ENCODE measurements at places on chromosomes 4 and X.

DNA sequence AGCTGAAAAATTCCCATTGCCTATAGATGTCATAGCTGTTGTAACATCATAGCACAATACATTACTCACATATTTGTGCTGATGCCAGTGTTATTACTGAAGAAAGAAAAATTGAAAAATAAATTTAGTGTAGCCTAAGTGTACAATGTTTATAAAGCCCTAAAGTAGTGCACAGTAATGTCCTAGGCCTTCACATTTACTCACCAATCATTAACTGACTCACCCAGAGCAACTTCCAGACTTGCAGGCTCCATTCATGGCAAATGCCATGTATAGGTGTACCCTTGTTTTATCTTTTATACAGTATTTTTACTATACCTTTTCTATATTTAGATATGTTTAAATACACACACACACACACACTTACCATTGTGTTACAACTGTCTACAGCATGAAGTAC lies 265.4 kb upstream of the MAGEB18 start:
- DNase-seq, result no peak

- no peak for DNase-seq
These were observed 18.4 kb downstream of the IL21 start for GRCh38 chr4:122602277-122603142.

GRCh38 chr4:30495651-30496310 lies 224.4 kb upstream of the PCDH7 start:
- no peak for DNase-seq

DNA sequence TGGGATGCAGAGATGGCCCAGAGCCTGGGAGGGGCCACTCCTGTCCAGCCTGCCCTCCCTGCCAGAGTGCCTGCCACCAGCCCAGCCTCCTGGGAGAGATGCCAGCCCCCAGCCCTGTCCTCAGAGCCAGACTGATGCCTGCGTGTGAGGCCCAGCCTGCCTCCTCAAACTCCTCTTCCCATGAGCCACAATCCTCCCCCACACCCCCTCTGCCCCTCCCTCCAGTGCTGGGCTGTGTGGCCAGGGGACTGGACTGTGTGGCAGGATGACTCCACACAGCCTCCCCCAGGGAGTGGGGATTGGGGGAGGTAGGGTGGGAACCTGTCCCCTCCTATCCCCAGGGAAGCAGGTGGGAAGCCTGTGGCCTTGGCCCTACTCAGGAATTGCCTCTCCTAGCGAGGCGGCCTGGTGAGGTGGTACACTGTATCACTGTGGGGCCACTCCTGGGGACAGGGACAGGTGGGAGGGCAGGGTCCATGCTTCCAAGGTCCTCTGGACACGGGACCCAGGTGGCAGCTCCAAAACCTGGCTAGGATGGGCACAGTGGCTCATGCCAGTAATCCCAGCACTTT lies 4.3 kb upstream of the SH3BP2 start:
- DNase-seq, result no peak

- DNase-seq, result no peak
These were observed 13.9 kb downstream of the FNIP2 start for GRCh38 chr4:158782551-158783360.

- DNase-seq, result no peak
These were observed 1.7 kb downstream of the TSPAN7 start for GRCh38 chrX:38563030-38563429.

- no peak for DNase-seq
These were observed 83.1 kb upstream of the GYPA start for GRCh38 chr4:144223661-144224060.

DNA sequence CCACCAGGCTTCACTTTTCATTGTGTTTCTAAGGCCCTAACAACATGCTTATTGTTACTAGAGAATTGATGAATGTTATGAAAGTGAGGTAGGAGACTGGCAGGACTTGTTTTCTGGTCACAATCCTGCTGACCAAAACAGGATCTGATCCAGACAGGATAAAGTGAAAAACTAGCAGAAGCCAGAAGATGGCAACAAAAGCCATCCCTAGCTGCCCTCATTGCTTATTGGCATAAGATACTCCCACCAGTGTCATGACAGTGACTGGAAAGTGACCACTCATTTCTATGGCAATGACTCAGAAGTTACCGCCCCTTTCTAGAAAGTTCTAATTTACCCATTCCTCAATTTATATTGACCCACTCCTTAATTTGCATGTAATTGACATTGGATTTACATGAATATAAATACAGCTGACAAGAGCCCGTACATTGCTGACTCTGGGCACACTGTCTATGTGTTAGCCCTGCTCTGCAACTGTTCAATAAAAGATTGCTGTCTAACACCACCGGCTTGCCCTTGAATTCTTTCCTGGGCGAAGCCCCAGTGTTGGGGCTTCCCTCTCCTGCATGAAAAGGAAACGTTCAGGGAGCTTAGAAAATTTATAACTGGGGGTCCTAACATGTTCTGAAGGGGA lies 30.0 kb upstream of the FGG start:
- DNase-seq, result no peak

DNA sequence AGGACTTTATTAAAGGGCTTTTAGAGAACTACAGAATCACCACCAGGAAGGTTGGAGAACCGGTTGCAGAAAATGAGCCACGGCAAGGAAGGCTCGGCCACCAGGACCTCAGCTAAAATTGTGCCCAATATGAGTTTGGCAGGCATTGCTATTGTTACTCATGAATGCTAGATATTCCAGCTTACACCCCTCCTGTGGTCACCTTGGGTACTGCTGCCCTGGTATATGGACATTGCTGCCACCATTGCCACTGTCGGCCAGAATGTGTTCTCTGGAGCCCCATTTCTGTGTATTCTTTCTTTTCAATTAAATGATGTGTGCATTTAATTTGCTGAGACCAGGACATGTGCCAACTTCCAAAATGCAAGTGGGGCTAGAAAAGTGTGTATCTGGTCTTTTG lies 626.7 kb upstream of the BOD1L1 start:
- DNase-seq, result peak; percentile 46

DNA sequence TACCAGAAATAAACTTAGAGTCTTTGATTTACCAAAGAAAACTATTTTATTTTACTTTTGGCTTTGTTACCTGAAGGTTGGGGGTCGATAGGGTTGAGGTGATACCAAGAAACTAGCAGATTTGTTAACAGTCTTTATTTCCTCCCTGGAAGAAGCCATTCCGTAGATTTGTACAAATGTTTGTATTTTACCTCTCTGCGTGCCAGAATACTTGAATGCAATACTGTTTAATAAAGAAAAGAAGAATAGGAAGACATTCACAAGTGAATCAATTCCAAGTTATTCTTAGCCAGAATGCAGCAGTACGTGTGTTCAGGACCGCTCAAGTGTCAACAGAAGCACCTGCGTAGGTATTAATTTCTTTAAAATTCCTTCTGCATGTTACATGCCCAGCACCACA lies 260.3 kb upstream of the TENM3 start:
- no peak for DNase-seq

- no peak for DNase-seq
These were observed 18.7 kb downstream of the MGST2 start for GRCh38 chr4:139684351-139684750.

GRCh38 chr4:8315435-8316250 lies 46.1 kb downstream of the HTRA3 start:
- DNase-seq, result peak; percentile 67

GRCh38 chr4:186981161-186981560 lies 257.5 kb upstream of the FAT1 start:
- no peak for DNase-seq

- DNase-seq, result no peak
These were observed 39.3 kb downstream of the RTL3 start for GRCh38 chrX:78619834-78620233.

GRCh38 chrX:4240541-4241194 lies 527.2 kb upstream of the PRKX start:
- DNase-seq, result no peak

- DNase-seq, result no peak
These were observed 267.1 kb upstream of the ETNPPL start for GRCh38 chr4:109029987-109030386.

- DNase-seq, result no peak
These were observed 448 bp upstream of the SCFD2 start for GRCh38 chr4:53366301-53366716.

GRCh38 chrX:151879856-151880255 lies 32.8 kb upstream of the MAGEA4 start:
- DNase-seq, result no peak

GRCh38 chr4:98540803-98541202 lies 117.6 kb downstream of the TSPAN5 start:
- no peak for DNase-seq

DNA sequence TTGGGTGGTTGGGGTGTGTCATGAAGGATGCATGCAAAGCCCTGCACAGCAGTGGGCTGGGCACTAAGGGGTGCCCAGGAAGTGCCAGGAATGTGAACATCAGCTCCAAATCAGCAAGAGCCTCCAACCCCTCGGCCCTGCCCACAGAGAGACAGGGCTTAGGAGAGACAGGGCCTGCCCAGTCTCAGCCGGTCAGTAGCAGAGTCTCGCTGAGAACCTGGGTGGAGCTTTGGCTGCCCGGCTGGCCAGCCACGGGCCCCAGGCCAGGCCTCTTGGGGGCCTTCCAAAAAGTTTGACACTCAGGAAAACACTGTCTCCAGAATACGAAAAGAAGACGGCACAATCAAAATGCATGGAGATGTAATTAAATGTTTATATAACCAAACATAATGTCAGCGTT lies 4.3 kb upstream of the MXD4 start:
- DNase-seq, result no peak

GRCh38 chrX:19063030-19063429 lies 59.2 kb downstream of the ADGRG2 start:
- no peak for DNase-seq

DNA sequence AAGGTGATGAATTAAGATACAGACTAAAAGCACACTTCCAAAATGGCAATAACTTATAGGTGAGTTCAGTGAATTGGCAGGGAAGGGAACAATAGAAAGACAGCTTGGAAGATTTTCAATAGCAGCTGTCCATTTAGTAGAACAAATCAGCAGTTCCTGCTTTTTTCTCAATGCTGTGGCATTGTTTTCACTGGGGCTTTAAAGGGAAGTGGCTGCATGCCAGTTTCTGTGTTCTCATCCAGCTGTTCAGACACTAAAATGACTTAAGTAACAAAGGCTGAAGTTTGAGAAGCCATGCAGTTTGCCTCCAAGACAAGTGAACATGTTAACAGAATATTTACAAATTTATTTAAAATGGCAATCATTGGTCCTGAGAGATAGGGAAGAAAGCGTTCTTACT lies 291.9 kb downstream of the FAM47A start:
- DNase-seq, result no peak

GRCh38 chrX:100417681-100418080 lies 7.6 kb upstream of the PCDH19 start:
- DNase-seq, result no peak

DNA sequence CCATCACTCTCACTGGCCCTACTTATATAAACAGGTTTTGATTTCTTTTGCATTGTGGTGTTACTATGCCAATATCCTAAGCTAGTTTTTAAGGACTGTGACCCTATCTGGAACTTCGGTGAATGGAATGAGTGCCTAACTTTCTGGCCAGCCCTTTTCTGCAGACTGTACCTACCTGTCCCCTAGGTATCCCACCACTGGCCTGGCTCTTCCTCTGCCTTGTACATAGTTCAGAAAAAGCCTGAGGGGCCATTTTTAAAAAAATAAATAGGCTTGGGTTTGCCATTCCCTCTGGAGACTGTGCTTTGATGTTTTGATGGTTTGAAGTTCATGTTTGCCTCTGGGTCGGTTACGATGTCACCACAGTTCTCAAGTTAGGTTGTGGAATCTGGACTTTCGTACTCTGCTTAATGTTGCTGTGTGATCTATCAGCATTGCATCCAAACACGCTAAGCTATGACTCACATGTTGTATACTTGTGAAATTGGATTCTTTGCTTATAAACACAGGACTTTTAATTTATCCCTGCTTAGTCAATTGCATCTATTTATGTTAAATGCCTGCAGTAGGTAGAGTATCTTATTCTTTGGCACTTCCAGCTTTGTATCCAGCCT lies 182.0 kb downstream of the ANKRD50 start:
- DNase-seq, result no peak

GRCh38 chr4:113524505-113525186 lies 236.9 kb downstream of the CAMK2D start:
- DNase-seq, result no peak

GRCh38 chr4:89290727-89291516 lies 16.7 kb downstream of the GPRIN3 start:
- DNase-seq, result no peak

DNA sequence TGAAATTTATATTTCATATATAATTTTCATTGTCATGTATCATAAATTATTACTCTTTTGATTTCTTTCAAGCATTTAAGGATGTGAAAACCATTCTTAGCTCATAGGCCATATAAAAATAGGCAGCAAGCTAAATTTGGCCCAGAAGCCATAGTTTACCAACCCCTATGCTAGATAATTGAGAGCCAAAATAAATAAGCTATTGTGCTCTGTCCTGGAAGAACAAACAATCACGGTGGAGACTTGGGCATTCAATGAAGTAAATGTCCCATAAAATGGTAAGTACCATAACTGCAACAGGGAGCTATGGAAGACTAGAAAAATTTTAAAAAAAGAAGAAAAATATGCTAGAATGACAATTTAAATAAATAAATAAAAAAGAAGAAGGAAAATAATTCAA lies 60.9 kb upstream of the PACRGL start:
- DNase-seq, result no peak

- no peak for DNase-seq
These were observed 144.4 kb upstream of the RADX start for GRCh38 chrX:106467422-106467821.

DNA sequence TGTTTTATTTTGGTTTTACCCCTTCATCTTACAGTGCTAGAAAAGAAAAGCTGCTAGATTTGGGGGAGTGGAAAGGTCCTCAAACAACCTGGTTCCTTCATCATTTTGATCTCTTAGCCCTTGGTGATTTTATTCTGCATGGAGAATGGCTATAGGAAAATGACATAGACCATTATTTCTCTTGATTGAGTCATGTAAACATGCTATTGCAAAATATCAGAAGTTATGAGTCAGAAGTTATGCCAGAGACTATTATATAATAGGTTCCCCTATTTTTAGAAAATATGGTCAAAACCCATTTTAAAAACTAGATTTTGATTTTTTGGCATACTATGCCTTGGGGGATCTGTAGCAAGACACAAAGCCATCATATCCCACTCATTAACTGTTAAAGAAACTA lies 83.7 kb upstream of the FAM9C start:
- DNase-seq, result no peak

GRCh38 chr4:187321711-187322110 lies 598.1 kb upstream of the FAT1 start:
- DNase-seq, result no peak

- peak; percentile 46 for DNase-seq
These were observed 3.6 kb downstream of the MID1IP1 start for GRCh38 chrX:38804682-38805431.

DNA sequence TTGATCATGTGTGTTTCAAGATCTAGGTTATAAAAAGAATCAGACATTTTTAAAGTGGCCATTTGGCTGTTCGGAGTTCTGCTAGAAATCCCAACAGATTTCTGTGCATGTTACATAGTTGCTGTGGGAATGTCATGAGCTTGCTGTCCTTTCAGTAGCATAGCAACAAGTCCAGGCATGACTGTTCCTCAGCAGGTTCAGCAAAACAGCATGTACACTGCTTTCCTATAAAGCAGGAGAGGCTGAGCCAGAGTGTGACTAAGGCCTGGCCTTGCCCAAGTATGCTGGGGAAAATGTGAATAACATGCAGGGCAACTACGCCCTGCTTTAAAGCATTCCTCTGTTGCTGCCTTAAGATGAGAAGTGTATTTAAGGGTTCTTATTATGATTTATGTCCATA lies 217.1 kb upstream of the SMIM31 start:
- DNase-seq, result no peak

Measured in Calu3 (cell line).